ENCODE measurements at places on chromosomes 5 and 9.

DNA sequence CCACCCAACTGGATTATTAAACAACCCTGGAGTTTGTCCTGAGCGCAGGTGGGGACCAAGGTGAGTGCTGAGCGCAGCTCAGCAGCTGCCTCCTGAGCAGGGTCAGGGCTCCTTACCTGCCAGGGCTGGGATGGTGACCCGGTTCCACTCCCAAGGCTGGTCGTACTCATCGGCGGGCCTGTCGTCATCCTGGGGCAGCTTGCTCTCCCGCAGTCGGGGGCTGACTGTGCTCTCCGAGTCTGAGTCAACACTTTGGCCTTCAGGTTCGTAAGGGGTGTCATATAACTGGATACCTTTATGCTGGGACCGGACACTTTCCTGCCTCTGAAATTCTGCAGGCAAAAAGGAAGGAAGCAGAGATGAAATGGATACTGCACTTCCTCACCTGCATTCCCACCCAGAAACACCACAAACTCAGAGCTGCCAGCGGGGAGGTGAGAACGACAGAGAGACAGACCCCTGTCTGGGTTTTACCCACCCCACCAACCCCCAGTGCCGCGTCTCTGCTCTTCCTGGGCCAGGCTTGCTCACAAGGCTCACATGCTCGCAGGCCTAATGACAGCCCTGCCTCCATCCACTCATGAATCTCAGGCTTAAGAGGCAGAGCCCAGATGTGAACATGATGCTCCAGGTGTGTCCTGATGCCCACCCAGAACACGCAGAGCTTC is 70.7 kb upstream of the SLC25A51 start:
- no peak for DNase-seq

DNA sequence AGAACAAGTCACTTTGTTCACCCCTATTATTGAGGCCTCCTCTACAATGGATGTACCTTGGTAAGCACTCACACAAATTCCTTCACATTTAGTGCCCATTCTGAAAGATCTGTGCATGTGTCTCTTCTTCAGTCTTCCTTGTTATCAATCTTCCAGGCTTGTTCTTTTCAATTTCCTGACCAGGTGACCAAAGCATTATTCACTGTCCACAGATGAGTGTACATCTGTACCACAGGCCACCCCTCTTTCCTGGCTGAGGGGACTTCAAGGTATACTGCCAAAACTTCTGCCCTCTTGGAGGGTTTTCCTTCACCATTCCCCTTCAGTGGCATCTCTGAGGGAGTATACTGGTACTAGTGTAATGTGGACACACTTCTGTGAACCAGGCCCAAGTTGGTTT is 25.5 kb upstream of the STOM start:
- no peak for DNase-seq

- DNase-seq = no peak
Observed at GRCh38 chr9:13896922-13897835, 416.8 kb downstream of the NFIB start.

- no peak for DNase-seq
Observed at GRCh38 chr5:168613996-168614395, 34.8 kb upstream of the PANK3 start.

DNA sequence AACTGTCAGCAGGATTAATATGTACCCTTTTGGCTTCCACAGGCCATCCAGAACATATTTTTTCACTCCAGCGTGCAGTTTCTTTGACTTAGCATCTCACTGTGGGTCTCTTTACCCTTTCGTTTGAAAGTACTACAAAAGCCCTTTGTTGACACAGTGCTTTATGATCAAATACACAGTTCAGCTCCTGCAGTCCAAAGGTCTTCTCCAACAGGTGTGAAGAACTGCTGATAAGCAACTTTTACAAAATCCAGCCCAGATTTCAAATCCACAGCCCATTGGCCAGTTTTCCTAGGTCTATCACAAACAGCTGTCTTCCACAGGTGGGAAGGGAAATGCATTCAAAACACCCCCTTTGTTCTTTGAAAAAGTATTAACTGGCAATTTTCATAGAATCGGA is 54.8 kb downstream of the MYO10 start:
- no peak for DNase-seq

DNA sequence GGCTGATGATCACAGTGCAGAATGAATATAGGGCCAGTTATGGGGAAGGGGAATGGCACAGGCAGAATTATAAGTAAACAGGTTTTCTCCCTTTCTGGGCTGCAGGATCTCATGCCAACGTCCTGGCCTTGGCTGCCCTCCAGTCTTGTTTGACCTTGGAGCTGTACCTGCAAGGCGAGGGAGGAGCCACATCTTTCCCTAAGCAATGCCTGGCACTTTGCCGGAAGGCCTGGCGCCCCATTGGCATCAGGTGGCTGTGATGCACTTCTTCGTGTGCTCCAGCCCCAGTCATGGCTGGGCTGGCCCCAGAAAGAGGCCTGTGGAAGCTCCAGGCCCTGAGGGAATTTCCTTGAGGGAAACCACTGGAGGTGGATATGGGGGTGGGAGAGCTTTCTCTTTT is 16.7 kb upstream of the IQGAP2 start:
- DNase-seq = no peak

GRCh38 chr5:57207681-57208080 is 33.8 kb downstream of the GPBP1 start:
- DNase-seq = no peak

DNA sequence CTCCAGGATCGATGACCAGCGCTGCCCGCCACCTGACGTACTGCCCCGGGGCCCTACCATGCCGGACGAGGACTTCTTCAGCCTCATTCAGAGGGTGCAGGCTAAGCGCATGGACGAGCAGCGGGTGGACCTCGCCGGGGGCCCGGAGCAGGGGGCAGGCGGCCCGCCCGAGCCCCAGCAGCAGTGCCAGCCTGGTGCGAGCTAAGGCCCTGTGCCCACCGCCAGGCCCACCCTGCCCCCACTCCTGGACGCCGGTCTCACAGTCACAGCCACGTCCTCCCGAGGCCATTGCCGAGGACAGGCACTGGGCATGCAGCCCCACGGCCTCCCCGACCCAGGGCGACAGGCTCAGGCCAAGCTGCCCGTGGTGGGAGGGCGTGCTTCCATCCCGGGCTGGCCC is 5.5 kb downstream of the DNLZ start:
- DNase-seq = no peak

- no peak for DNase-seq
Observed at GRCh38 chr5:124383693-124384092, 362.7 kb downstream of the ZNF608 start.

- DNase-seq = no peak
Observed at GRCh38 chr5:167816354-167816753, 475.1 kb upstream of the WWC1 start.

- DNase-seq = no peak
Observed at GRCh38 chr5:167063116-167063515, 1228.3 kb upstream of the WWC1 start.

DNA sequence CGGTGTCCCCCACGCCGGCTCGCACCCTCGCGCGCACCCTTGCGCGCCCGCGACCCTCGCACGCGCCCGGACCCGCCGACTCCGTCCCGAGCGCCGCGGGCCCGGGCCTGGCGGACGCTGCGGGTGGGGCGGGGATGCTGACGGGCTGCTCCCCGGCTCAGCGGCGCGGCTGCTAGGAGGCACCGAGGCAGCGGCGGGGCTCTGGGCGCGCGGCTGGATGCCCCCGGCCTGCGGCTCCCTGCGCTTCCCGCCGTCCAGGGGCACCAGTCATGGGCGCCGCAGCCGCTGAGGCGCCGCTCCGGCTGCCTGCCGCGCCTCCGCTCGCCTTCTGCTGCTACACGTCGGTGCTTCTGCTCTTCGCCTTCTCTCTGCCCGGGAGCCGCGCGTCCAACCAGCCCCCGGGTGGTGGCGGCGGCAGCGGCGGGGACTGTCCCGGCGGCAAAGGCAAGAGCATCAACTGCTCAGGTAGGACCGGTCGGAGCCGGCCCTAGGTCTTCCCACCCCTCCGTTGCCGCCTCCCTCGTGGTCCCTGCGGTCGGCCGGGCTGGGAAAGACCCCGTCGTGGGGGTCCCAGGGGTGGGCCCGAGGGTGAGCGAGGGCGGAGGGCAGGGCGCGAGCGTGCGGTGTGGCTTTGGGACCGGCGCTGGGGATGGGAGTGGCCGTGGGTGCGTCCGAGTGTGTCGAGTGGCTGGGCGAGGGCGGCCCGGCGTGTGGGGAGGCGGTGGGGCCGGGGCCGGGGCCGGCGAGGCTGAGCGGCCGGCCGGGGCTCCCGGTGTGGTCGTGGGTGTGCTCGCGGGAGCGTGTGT is 530 bp downstream of the TMEFF1 start:
- peak; percentile 86 for DNase-seq

DNA sequence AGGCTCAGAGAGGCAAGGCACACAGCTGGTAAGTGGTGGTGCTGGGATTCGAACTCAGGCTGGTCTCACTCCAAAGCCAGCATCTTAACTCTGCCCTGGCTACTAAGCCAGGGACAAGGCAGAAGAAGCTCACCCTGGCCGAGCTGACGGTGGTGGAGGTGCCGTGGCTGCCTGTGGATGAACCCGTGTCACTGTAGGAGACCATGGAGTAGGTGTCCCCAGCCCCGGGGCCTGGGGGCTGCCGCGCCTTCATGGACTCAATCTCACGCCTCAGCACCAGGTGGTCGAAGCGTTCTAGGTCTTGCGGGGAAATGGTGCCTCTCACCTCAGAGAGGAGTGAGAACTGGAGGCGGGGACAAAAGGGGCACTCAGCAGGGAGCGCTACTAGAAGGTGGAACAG is 35.4 kb upstream of the AKNA start:
- no peak for DNase-seq

GRCh38 chr5:141485321-141486055 is 658 bp downstream of the PCDHGC4 start:
- DNase-seq = peak; percentile 50

DNA sequence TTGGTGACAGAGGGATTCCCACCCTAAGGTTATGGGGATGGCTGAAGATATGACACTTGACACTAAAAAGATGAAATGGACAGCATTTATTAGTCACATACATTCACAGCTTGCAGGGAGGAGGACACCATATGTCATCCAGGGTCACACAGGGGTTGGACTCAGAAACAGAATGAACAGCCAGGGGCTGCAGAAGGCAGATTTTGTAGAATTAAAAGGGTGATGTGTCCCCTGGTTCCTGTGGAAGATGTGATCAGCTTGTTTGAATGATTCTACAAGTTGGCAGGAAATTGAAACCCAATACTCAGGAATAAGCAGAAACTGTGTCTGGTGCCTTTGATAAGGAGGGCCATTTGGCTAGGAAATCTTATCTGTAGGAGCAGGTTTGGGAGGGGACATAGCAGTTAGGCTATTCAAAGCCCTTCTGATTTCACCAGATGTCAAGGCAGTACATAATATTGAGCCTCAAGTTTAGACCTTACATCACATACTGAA is 102.3 kb upstream of the GRIN3A start:
- DNase-seq = no peak

- DNase-seq = peak; percentile 16
Observed at GRCh38 chr9:93086447-93087224, 9.4 kb upstream of the CARD19 start.

GRCh38 chr5:137580030-137580429 is 80.9 kb upstream of the SPOCK1 start:
- DNase-seq = peak; percentile 51

GRCh38 chr9:19232823-19233194 is 2.3 kb downstream of the DENND4C start:
- DNase-seq = no peak

DNA sequence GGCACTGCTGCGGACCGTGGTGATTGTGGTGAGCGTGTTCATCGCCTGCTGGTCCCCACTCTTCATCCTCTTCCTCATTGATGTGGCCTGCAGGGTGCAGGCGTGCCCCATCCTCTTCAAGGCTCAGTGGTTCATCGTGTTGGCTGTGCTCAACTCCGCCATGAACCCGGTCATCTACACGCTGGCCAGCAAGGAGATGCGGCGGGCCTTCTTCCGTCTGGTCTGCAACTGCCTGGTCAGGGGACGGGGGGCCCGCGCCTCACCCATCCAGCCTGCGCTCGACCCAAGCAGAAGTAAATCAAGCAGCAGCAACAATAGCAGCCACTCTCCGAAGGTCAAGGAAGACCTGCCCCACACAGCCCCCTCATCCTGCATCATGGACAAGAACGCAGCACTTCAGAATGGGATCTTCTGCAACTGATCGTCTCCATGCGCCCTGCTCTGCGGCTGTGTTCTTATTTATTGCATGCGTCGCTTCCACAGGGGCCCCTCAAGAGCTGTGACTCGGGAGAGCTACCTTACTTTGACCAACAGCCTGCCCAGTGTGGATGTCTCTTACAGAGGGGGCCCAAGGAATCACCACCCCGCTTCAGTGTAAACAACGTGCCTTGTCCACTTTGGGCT is 10.8 kb downstream of the S1PR3 start:
- no peak for DNase-seq

GRCh38 chr5:122434205-122434970 is 122.4 kb downstream of the SNCAIP start:
- DNase-seq = no peak

DNA sequence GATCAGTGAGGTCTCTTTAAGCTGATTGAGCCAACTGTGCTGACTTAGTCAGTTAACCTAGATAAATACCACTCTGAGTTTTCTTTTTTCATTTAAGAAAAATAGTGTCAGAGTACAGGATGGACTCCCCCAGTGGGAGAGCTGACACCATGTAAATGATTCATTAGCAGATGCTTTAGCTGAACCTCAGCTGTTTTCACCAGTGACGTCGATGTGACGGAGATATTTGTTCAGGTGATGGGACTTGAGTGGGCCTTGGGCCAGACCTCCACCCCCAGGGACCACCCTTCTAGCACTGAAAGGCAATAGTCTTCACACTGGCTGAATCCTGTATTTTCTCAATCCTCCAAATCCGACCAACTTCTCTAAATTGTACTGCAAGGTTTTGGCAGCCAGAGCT is 196.1 kb downstream of the GAS1 start:
- DNase-seq = no peak

- no peak for DNase-seq
Observed at GRCh38 chr5:134000696-134001453, 3.9 kb downstream of the VDAC1 start.

GRCh38 chr5:10876006-10876744 is 115.1 kb upstream of the DAP start:
- no peak for DNase-seq

DNA sequence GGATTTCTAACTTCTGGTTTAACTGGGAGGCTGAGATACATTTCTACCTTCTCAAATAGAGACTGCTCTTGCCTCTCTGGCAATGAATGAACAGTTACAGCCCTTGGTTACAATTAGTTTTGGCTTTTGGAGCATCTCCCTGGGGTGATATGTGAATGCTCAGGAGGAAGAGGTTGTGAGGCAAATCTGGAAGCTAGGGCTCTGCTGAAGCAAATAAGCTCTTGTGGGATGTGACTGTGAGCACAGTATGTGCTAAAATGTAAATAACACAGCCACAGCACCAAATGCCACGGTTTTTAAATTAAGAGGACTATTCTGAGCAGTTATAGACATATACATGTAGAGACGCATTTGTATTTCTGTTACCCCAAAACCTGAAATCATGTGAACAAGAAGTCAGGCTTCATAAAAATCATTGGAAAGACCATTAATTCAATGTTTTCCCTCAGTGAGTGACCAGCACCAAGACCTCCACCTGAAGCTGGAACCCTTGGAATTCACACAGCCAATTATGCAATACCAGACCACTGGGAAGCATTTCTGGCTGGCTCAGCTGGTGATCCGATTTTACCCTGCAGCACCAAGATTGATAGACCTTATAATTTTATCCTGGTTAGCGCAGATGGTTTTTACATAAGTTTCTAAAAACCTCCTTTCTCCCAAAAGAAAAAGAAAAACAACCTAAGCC is 3.0 kb upstream of the SLC44A1 start:
- peak; percentile 58 for DNase-seq

- DNase-seq = no peak
Observed at GRCh38 chr9:134283111-134283515, 43.1 kb upstream of the RXRA start.

- peak; percentile 79 for DNase-seq
Observed at GRCh38 chr9:122498883-122499288, 11.7 kb upstream of the OR1J2 start.
